SHP77 (cell line): ENCODE measurements at places on chromosomes 6 and 20.

DNA sequence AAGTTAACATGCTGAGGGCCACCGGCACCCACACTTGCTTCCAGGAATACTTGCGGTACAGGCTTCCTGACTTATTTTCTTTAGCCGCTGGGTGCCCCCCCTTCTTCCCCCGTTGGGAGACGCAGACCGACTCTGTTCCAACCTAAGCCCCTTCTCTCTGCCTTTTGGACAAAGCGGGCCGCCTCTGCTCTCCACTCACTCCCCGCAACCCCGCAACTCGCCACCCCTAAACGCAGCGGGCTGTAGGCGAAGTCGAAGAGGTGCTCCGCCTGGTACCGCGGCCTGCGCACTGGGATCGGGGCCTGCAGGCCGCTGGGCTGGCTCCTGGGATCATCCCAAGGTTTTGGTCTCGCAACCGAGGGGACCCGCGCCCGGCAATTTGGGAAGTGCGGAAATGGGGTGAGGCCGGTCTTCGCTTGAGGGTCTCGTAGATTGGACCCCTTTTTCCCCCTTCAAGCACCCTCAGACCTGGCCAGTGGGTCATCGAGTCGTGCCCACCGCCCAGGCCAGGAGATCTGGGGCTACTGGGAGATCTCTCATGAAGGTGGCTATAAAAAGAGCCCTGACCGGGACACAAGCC is 4.7 kb upstream of the FOXF2 start:
- DNase-seq = no peak

DNA sequence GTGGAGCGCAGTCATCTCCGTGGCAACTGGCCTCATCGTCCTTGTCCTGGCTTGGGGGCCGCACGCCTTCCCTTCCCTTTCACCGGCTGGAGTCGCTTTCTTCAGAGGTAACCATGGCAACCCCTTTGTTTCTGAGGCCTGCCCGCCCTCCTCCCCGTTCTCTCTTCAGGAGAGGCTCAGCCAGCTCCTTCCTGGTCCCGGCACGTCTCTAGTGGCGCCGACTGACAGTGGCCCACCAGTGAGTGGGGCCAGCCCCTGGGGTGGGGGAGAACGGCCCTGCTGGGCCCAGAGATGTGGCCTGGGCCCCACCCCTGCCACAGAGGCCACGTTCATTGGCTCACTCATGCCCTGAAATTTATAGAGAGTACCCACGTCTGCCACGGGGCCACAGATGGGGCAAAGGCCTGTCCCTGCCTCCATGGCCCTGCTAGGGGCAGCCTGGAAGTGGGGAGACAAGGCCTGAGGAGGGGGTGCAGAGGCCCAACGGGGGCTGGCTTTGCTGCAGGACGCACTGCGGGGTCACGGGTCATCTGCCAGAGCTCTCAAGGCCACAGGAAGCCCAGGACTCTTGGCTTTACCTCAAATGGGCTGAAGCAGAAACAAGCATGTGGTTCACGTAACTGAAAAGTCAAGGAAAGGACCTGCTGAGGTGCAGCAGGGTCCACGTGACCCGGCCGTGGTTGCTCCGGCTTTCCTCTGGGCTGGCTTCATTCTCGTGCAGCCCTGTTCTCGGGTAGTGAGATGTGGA is 1.4 kb upstream of the OSBPL2 start:
- DNase-seq = no peak

DNA sequence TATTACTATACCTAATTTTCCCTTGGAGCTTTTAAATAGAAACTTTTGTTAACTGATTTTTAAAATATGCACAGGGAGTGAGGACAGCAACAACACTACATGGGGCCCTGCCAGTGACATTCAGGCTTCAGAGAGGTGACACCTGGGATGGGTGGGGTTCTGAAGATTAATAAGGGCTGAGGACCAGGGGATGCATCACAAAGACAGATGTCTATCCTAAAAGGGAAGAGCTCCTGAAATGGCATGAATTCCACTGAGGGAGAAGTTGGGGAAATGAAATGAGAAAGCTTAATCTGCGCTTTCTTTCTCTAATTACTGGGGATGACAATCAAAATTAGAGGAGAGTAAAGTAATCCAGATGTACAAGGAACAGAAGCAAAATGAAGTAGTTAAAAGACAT is 162.8 kb downstream of the BTBD9 start:
- DNase-seq = no peak

DNA sequence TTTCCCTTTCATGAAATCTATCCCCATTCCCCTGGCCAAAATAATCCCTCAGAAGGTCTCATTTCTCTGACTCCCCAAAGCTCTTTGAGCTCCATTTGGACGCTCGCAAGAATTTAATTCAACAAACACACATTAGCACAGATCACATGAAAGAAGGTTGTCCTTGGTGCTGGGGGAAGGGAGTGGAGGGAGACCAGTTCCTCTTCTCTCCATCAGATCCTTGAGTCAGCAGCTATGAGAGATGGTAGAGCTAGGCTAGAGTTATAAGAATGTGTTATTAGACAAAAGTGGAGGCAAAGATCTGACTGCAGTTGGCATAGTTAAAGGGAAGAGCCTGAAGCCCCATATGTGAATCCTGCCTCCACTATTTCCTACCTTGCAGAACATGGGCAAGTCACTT is 184.2 kb upstream of the CDYL start:
- DNase-seq = no peak

DNA sequence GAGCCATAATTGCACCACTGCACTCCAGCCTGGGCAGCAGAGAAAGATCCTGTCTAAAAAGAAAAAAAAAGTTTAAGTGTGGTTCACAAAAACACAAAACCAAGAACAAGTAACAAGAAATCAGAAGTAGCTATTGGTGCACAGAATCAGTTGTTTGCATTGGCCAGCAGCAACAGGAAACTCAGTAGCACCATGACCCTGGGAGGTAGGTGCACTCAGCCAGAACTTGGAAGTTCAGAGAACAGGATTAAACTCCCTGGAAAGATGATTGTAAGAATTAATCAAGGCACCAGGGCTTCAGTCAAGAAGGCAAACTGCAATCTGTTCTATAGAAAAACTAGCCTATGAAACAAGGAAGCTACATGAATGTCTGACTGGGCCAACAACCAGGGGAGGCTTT is 267.9 kb downstream of the COL12A1 start:
- DNase-seq = no peak

DNA sequence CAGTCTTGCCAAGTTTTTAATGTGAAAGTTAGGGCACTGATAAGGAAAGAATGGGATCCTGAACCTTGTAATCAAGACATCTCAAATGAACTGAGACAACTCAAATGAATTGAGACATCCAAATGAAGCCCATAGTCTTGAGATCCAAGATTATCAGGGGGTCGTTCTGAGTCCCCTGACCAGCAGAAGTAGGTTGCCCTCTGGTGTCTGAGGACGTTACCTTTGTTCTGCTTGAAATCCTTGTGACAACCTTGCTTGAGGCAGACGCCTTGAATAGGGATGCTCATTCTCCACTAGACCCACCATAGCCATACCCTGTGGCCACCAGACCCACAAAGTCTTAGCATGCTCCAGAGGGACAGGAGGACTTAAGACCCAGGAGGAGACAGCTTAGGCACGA is 37.7 kb downstream of the ZBTB9 start:
- no peak for DNase-seq

DNA sequence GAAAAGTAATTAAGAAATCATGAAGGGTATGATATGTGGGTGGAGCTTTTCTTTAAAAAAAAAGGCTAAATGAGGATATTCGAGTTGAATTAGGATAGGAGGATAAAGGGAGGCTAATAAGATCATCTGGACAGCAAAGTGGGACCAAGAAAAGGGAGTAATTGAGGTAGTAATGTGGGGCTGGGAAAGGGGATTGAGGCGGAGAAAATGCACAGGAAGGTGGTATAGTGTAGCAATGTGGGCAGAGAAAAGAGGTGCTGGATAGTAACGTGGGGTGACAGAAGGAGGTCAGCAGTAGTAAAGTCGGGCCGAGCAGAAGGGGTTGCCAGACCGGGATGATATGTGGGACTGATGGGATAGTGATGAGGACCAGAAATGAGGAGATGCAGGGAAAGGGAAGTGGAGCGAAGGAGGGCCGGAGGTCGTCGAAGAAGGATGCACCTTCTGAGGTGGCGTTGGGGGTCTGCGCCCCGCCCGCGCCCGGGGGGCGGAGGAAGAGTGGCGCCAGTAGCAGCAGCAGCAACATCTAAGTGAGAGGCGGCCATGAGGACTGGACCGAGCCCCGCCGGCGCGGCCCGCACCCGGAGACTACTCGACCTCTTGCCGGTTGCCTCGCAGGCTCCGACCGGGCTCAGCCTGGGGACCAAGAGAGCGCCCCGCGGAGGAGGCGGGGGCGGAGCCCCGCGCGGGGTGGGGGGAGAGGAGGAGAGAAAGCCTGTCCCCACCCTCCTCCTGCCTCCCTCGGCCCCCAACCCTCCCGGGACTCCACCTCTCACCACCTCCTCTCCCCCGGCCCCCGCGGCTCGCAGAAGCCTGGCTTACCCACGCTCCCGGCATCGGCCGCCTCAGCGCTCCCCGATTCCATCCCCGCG is 887 bp downstream of the GABBR1 start:
- DNase-seq = no peak

- DNase-seq = no peak
These were observed 44.8 kb downstream of the RIPOR2 start for GRCh38 chr6:24891004-24891403.

DNA sequence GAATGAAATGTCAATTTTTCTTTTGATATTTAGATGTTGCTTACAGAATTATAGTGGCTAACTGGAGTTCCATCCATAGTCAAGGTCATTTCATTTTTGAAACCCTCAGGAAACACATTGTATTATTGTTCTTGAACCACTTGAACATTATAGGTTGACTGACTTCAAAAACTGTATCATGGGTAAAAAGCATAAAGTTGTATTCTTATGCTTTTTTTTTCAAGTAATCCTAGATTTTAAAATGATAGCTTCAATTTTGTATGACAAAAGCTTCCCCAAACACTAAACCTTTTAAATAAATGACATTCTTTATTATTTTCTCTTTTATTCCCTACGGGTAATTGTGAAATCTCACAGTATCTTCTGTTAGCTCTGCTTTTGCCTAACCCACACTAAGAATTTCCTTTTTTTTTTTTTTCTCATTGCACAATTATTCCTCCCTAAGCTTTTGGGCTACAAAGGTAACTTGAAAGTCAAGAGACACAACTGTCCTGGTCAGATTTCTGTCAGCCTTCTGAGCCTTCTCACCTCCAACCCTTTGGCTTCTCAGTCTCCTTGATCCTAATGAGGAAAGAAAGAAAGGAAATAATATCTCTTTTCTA is 36.9 kb upstream of the LAMA4 start:
- no peak for DNase-seq

- no peak for DNase-seq
These were observed 29.4 kb downstream of the PFDN4 start for GRCh38 chr20:54237116-54237943.

DNA sequence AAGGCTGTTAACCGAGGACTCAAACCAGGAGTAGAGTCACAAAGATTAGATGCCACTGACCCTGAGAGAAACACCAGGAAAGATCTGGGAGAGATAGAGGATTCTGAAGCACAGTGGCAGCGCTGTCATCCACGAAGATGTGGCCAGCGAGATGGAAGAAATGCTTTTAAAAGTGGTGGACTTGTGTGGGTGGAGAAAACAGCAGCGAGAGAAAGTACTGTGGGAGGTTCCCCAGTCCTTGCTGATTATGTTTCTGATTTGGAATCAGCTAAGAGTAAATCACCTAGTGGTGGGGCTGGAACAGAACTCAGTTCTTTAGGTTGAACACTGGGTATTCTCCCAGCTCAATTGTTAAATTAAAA is 435 bp upstream of the ZNF322 start:
- no peak for DNase-seq

- no peak for DNase-seq
These were observed 40.5 kb upstream of the PLCB4 start for GRCh38 chr20:9028419-9028818.

- DNase-seq = no peak
These were observed 478.1 kb downstream of the PREX1 start for GRCh38 chr20:48349656-48350055.
